ENCODE measurements at places on chromosomes 7 and 10. TPM values are rescaled to one million over a fixed set of nuclear protein-coding genes. Genes with fewer than 3 reads are reported as not detected.

CPN1 gene
- total RNA-seq, result not detected

SFTPD gene
- total RNA-seq, result 0.94 TPM

SFTPA1 gene
- total RNA-seq, result not detected

CYP3A4 gene
- not detected for total RNA-seq

NPTX2 gene
- 9.7 TPM for total RNA-seq

SH2B2 gene
- total RNA-seq, result 16.0 TPM

SORBS1 gene
- total RNA-seq, result 303 TPM
